ENCODE measurements at places on chromosomes 7 and 10. TPM values are rescaled to one million over a fixed set of nuclear protein-coding genes. Genes with fewer than 3 reads are reported as not detected.

The NCF1 gene
- polyA plus RNA-seq: not detected

The CCL24 gene
- not detected for polyA plus RNA-seq

The PODXL gene
- polyA plus RNA-seq: 1.9 TPM

The DNAH11 gene
- not detected for polyA plus RNA-seq

The VPS26A gene
- polyA plus RNA-seq: 16.7 TPM

The PRPF18 gene
- 28.1 TPM for polyA plus RNA-seq

The PGAM1 gene
- 376 TPM for polyA plus RNA-seq

The KIAA1549 gene
- not detected for polyA plus RNA-seq

The PDK4 gene
- 1.4 TPM for polyA plus RNA-seq

The PCGF5 gene
- polyA plus RNA-seq: 17.4 TPM

The GHRHR gene
- polyA plus RNA-seq: not detected

The AQP1 gene
- polyA plus RNA-seq: 0.10 TPM

The ERVW-1 gene
- 1.5 TPM for polyA plus RNA-seq

The RALA gene
- 50.7 TPM for polyA plus RNA-seq

The SEPHS1 gene
- 13.6 TPM for polyA plus RNA-seq

The LRRD1 gene
- not detected for polyA plus RNA-seq

The MBLAC1 gene
- not detected for polyA plus RNA-seq

The GPR141 gene
- not detected for polyA plus RNA-seq

The SORCS3 gene
- 5.0 TPM for polyA plus RNA-seq

The GNAT3 gene
- polyA plus RNA-seq: not detected

The PAPOLB gene
- polyA plus RNA-seq: not detected

The EFCAB10 gene
- 1.3 TPM for polyA plus RNA-seq

The HOXA2 gene
- polyA plus RNA-seq: not detected

The MBL2 gene
- polyA plus RNA-seq: not detected

The ZNF282 gene
- polyA plus RNA-seq: 0.98 TPM

The CLRN3 gene
- polyA plus RNA-seq: not detected

The FEZF1 gene
- polyA plus RNA-seq: not detected

The NPY gene
- polyA plus RNA-seq: 52.9 TPM

The JAKMIP3 gene
- polyA plus RNA-seq: 3.2 TPM

Measured in Purkinje cell (primary cell).